ENCODE measurements at places on chromosomes 7 and 10.
A peak's percentile ranks its signal among the peaks of the same experiment; 100 is the strongest.

DNA sequence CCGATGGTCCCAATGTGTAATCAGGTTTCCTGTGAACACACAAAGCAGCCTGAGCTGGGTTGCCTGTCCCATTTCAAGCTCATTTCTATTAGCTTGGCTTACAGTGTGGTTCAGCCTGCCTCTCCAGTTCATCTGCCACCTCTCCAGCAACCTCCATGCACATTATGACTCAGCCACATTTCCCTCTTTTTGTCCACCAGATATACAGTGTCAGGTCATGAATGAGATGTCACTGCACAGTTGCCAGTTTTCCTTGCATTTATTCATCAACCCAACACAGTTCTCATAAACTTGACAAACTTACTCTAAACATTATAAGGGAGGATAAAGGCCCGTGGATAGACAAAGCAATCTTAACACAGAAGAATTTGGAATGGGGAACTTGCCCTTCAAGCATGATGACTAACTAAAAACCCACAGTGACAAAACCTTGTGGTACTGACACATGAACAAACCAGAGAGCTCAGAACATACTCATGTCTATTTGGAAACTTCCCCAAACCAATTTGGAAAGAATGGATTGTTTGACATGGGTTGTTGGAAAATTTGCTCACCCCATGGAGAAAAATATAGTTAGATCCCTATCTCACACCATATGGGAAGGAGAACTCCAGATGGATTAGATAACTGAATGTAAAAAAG, 2.5 kb upstream of the CFAP58 start:
- DNase-seq, result no peak

DNA sequence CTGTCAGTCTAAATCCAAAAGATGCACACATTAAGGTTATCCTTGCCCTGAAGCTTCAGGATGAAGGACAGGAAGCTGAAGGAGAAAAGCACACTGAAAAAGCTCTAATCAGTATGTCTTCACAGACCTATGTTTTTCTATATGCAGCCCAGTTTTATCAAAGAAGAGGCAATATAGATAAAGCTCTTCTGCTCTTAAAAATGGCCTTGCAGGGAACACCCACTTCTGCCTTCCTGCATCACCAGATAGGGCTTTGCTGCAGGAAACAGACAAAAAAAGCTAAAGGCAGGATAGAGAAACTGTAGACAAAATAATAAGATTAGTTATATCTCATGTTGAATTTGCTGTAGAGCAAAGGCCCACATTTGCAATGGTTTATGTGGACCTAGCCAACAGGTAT, 14.9 kb upstream of the IFIT1B start:
- DNase-seq, result no peak

DNA sequence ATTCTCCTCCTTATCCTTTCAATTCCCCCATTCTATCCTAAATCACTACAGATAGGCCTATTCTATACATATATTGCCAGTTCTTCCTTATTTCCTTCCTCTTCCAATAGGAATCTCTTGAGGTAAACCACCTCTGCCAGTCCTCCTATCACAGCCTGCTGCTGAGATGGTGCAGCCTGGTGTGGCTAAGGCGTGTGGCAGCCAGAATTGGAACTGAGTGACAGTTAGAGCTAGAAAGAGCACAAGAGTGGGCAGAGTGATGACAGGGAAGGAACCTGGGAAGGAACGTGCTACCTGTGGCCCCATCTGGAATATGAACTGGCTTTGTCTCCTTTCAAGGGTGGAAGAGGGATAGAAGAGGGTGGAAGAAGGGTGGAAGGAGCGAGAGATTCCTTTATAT, 187.7 kb downstream of the HECW1 start:
- no peak for DNase-seq

DNA sequence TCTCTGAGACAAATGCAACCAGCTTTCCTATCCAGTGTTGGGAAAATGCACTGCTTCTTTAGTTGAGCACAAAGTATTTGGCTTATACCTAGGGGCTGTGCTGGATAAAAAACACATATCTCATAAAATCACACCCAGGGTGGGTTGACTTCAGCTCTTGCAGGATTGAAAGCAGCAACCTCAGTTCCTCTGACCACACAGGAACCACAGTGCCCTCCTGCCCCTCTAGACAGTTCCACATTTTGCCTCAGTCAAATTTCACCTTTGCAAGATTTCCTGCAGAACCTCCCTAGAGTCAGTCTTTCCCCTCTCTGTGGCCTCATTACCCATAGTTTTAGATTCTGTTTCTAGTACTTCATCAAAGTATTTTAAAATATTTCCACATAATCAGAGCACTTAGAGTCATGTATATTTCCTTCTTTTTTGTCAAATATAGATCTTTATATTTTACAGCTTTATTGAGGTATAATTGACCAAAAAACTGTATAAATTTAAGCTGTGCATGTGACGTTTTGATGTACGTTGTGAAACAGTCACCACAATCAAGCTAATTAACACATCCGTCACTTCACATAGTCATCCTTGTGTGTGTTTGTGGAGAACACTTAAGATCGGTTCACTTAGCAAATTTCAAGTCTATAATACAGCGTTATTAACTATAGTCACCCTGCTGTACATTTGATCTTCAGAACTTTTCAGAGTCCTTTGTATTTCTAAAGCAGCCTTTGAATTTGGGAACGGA, 37.0 kb upstream of the EGR2 start:
- no peak for DNase-seq

- peak; percentile 90 for DNase-seq
Observed at GRCh38 chr10:67884313-67884841, at the start of gene SIRT1. SIRT1 (plus strand) TSS chr10:67884656; CDS start chr10:67884722, 66 bp downstream.

GRCh38 chr10:113609704-113610108, 54.1 kb downstream of the NRAP start:
- no peak for DNase-seq

- DNase-seq, result no peak
Observed at GRCh38 chr7:7707806-7708205, 10.6 kb downstream of the RPA3 start.

GRCh38 chr7:125568799-125569198, 639.2 kb upstream of the POT1 start:
- no peak for DNase-seq

DNA sequence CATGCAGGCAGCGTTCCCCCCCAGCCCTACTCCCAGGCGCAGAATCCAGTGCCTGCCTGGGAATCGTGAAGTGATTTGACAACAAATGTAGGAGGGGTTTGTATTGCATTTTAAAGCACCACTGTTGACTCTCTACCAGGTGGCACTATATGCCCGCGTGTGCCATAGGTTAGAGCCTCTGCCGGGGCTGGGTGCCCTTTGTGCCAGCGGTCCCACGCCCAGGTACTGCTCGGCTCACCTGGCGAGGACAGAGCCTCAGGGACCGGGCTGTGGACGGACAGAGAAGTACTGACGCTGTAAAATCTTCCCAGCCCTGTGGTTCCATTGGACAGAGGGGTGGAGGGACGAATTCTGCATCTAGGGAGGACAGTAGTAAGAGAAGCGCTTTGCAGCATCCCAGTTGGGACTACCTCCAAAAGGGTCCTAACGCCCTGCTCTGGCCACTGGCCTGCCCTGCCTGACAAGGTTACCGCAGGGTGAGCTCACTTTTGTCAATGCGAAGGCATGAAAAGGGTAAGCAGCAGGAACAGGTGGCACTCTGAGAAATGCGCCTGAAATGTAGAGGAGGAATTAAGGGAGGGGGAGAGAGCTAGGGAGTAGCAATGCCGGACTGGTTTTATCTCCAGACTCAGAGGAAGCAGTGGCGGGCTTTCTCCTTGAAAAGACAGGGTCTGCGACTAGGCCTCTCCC, 788 bp upstream of the CACNA2D1 start:
- no peak for DNase-seq

DNA sequence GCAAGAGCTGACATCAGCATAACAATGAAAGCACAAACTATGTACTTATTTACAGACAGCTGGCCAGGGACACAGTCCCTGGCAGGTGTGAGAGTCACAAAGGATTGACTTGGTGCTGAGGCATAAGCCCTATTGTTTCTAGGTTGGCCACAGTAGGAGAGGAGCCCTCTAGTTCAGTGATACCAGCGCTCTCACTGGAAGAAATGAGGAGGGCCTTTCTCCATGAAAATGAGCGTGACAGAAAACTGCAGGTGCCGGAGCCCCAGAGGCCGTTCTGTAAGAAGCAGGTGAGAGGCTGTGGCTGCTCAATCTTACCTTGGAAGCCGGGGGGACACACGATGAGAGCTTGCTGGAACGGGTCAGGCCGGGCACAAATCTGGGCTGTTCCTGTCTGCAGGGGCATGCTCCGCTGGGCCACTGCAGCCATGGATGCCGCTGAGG, 90.5 kb downstream of the CLEC2L start:
- no peak for DNase-seq

- DNase-seq, result peak; percentile 61
Observed at GRCh38 chr10:3239066-3239919, 66.7 kb upstream of the PITRM1 start.

- DNase-seq, result no peak
Observed at GRCh38 chr10:86837663-86838062, 81.2 kb downstream of the BMPR1A start.

DNA sequence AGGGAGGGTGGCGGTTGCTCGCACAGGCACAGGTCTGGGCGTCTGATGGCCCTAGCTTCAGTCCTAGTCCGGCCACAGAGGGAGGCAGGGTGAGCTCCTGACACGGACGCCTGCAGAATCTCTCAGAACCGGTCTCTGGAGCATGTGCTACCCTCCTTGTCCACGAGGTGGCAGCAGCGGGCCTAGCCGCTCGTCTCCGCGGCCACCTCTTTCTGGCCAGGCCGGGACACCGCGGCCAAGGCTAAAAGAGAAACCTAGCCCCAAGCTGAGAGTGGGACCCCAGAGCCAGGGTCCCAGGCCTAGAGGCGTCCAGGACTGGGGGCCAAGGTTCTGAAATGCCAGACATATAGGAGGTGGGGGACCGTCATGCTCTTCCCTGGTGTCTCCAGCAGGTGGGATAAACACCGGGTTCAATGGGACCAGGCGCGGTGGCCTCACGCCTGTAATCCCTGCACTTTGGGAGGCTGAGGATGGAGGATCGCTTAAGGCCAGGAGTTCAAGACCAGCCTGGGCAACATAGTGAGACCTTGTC, 3.2 kb upstream of the LAT2 start:
- peak; percentile 50 for DNase-seq

DNA sequence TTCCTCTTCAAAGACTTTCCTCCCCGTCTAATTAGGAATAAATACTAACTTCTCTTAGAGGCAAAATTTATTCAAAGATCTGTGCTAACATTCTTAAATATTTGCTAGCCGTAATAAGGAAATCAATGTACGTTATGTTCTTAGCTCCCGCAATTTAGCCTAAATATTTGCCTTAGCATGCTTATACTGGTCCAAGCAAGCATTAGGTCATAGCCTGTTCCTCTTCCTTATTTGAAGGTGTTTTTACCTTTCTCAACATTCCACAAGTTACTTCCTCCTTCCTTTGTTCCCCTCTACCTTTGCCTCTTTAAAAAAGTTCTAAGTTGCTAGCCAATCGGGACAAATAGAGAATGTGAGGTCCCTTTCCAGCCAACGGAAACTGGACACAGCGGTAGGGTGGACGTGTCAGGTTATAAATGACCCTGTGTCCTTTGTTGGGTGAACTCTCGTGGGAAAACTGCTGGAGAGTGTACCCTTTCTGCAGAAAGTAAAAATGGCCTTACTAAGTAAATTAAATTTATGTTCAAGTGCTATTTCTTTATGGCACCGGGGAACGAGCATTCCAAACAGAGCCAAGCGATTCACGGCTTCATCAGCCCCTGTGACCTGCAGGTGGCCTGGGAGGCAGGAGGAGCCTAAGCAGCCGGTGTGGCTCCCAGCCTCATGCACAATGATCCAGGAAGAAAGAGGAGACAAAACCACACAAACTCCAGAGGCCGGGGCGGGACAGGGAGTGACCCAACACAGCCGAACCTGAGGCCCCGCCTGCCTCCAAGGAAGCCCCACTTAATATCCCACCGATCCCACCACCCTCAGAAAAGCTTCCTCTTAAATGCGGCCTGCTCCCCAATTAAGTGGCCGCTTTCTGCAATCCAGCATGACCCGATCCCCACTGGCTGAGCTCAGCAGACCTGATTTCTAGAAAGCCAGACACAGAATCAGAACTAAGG, 67.0 kb downstream of the ZRANB1 start:
- no peak for DNase-seq

GRCh38 chr10:44752451-44753441, 158.4 kb upstream of the TMEM72 start:
- DNase-seq, result no peak

DNA sequence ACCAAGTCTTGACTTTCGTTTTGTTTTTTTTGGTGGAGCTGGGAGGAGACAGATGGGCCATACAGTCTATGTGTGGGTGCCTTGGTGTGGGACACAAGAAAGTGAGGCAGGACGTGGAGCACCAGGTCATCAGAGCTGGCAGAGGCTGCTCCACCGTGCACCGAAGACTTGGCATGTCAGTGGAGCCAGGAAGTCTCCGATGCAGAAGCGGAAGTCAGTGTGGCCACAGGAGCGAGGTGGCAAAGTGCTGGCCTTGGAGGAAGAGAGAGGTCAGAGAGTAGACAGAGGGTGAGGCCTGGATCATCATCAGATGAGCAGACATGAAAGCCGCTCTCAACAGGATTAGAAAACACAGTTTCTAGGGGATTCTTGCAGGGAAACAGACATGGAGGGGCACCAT, 116.8 kb downstream of the MGMT start:
- DNase-seq, result no peak

DNA sequence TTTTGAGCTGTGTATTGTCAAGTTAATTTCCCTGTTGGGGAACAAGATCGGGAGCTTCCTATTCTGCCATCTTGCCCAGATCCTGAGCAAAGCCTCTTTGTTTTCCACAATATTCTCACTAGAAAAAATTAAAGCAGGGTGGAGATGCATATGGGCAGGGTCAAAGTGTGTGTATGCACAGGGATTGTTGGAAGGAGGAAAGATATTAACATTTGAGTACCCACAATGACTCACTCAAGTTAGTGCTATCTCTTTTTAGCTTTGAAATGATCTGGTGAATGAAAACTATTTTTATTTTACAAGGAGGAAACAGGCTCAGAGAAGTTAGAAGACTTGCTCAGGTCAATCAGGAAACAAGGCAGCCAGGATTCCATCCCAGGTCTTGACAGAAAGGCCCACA, 6.7 kb upstream of the BTBD16 start:
- no peak for DNase-seq

GRCh38 chr10:73625004-73625883, 16.0 kb downstream of the MYOZ1 start:
- no peak for DNase-seq

DNA sequence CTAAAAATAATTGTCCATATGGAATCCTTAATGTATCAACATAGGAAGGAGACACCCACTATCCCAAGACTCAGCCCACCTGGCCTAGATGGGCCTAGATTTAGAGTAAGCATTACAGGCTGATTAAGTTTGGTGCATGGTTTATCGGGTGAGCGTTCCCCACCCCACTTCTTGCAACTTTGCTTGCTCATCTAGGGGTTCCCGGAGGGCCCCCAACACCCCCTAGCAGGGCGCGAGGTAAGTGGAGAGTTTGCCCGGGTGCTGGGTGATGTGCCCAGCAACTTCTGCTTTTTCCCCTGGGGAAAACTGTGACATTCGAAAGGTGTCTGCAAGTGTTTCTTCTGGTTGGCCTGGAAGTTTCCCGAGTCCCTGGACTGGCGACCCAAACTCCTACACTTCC, 31.7 kb downstream of the SKIDA1 start:
- DNase-seq, result no peak

GRCh38 chr10:73306171-73306708, 52.4 kb downstream of the CFAP70 start:
- no peak for DNase-seq

GRCh38 chr7:155497149-155497901, 39.4 kb downstream of the EN2 start:
- no peak for DNase-seq

- DNase-seq, result no peak
Observed at GRCh38 chr7:117672453-117672852, 192.6 kb downstream of the CFTR start.

GRCh38 chr10:124462348-124462695, 699 bp downstream of the LHPP start:
- DNase-seq, result no peak
